ENCODE measurements at places on chromosomes 11 and 22. TPM values are rescaled to one million over a fixed set of nuclear protein-coding genes. Genes with fewer than 3 reads are reported as not detected.

CATSPER1 gene
- total RNA-seq = not detected

SYT12 gene
- 0.82 TPM for total RNA-seq

AQP11 gene
- 11.5 TPM for total RNA-seq

EMID1 gene
- total RNA-seq = 8.9 TPM

GRCh38 chr22:43099095-43099494 is 9.9 kb upstream of the TTLL1 start:
- peaks cover 40% of the 10 kb centered on the region for H3K4me1 ChIP-seq
- H3K27me3 ChIP-seq = no peaks in the 10 kb centered on the region
- H3K27ac ChIP-seq = peak overlapping the region; percentile 63
- no peak for DNase-seq
- no peak overlapping the region for H3K4me3 ChIP-seq
- no peaks in the 10 kb centered on the region for H3K36me3 ChIP-seq

DNA sequence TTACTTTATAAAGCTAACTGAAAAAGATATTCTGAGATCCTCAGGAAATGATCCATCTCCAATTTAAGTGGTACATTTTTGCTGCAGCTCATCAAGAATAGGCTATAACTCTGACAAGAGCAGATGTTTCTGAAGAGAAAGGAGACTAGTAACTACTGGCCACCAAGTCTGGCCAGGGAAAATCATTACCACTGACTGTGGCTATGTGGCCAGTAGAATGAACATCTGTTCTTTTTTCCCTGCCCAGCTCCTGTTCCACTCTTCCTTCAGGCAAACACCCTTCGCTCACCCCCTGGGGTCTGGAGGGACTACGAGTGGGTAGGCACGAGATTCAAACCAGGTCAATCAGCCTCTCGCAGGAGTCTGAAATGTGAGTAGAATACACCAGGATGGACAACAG is 23.9 kb downstream of the TMEM123 start:
- H3K4me3 ChIP-seq = no peak overlapping the region
- no peak for DNase-seq
- H3K36me3 ChIP-seq = peaks cover 13% of the 10 kb centered on the region
- H3K27ac ChIP-seq = peak overlapping the region; percentile 28
- no peaks in the 10 kb centered on the region for H3K27me3 ChIP-seq

DNA sequence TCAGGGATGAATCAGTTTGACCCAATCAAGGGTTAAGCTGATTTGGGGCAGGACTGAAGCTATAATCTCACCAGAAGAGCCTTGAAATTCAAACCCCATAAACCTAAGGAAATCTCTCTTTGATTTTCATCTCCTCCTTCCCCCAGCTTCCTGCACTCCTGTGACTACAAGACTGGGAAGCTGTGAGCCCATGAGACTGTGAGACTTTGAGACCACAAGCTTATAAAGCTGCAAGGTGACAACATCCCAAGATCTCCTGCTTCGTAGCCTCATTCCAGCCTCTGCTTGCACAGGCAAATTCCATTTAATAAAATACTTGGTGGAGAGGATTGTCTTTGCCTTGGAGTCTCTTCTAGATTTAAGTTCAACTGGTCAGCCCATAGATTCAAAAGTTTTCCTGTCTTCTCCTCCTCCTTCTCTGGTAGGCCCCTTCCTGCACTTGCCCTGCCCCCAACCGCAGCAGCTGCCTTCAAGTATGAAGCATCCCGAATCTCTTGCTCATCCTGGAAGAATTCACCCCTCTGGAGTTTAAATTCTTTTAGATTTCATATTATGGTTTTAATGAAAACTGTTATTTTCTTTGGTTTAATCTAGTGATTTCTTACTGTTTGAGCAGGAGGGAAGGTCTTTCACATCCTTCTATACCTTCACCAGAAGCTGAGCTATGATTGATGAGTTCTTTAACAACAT is 42.1 kb downstream of the PAMR1 start:
- no peak overlapping the region for H3K27ac ChIP-seq
- no peak overlapping the region for H3K4me3 ChIP-seq
- H3K36me3 ChIP-seq = no peaks in the 10 kb centered on the region
- H3K4me1 ChIP-seq = no peaks in the 10 kb centered on the region

- no peak overlapping the region for H3K27ac ChIP-seq
- no peak overlapping the region for H3K4me3 ChIP-seq
- no peaks in the 10 kb centered on the region for H3K27me3 ChIP-seq
- no peaks in the 10 kb centered on the region for H3K4me1 ChIP-seq
- DNase-seq = no peak
- H3K36me3 ChIP-seq = no peaks in the 10 kb centered on the region
Measured at GRCh38 chr22:25353516-25354445, 134.3 kb downstream of the CRYBB2 start.

GRCh38 chr11:120186774-120187591 is 23.8 kb upstream of the OAF start:
- DNase-seq = no peak
- no peak overlapping the region for H3K4me3 ChIP-seq
- no peaks in the 10 kb centered on the region for H3K36me3 ChIP-seq

DNA sequence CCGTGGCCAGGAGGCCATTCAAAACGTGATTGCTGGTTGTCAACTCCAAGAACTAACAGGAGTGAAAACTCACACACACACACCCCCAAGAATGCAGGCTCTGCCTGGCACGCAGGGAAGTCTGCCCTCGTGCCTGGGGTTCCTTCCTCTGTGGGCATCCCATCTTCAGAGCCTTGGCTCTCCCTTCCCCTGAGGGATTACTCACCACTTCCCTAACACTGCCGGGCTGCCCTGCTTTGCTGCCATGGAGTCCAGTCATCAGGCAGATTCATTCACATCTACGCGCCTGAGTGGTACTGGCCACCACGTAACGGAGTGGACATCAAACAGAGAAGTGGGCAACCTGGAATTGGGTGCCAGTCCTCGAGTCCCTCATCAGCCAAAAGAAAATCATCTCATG is 120.7 kb upstream of the TMEM45B start:
- H3K27ac ChIP-seq = no peak overlapping the region
- no peaks in the 10 kb centered on the region for H3K27me3 ChIP-seq
- no peak overlapping the region for H3K4me3 ChIP-seq
- peak; percentile 26 for DNase-seq

DNA sequence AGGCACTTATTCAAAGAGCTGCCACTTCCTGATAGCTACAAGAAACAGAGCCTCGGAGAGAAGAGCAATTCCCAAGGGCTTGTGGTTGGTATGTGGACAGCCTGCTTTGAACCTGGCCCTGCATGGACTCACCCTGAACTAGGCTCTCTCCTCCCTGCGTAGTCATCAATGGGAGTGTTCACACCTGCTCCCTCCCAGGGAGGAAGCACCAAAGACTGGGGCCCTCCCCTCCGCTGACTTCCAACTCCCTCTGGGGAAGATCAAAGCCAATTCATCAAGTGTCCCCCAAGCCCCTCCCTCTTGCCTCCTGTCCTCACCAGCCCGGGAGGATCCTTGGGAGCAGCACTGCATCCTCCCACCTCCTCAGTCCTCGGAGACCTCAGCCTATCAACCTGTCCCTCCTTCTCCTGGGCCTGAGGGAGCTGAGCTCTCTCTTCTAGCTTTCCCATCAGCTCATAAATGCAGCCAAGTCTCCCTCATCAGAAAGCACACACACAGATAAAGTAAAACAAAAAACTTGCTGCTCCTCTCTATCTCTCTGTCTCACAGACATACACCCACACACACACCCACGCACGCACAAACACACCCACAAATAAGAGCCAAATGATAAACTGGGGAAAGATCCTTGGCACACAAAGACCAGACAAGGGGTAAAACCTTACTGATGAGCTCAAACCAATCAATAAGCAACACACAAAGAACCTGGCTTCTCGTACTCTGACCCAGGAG is 3.3 kb downstream of the A4GALT start:
- H3K36me3 ChIP-seq = no peaks in the 10 kb centered on the region
- peak overlapping the region; percentile 26 for H3K27ac ChIP-seq
- H3K4me1 ChIP-seq = peaks cover 38% of the 10 kb centered on the region
- no peaks in the 10 kb centered on the region for H3K27me3 ChIP-seq

DNA sequence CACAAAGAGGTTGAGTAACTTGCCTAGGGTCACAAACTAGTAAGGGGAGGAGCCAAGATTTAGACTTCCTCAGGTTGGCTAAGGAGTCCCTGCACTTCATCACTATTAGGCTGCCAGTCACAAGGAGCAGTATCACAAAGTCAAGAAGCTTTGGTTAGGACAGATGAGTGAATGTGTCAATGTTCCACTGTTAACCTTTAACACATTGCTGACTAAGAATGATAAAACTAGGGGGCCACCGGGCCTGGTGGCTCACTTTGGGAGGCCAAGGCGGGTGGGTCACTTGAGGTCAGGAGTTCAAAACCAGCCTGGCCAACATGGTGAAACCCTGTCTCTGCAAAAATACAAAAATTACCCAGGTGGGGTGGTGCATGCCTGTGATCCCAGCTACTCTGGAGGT is 32.0 kb downstream of the TMEM123 start:
- H3K27ac ChIP-seq = peak overlapping the region; percentile 27
- DNase-seq = no peak
- no peak overlapping the region for H3K4me3 ChIP-seq
- no peaks in the 10 kb centered on the region for H3K27me3 ChIP-seq

GRCh38 chr11:9757809-9758636 is 94.1 kb downstream of the SWAP70 start:
- H3K36me3 ChIP-seq = no peaks in the 10 kb centered on the region
- peak overlapping the region; percentile 68 for H3K27ac ChIP-seq
- peak; percentile 88 for DNase-seq
- peaks cover 13% of the 10 kb centered on the region for H3K4me1 ChIP-seq

DNA sequence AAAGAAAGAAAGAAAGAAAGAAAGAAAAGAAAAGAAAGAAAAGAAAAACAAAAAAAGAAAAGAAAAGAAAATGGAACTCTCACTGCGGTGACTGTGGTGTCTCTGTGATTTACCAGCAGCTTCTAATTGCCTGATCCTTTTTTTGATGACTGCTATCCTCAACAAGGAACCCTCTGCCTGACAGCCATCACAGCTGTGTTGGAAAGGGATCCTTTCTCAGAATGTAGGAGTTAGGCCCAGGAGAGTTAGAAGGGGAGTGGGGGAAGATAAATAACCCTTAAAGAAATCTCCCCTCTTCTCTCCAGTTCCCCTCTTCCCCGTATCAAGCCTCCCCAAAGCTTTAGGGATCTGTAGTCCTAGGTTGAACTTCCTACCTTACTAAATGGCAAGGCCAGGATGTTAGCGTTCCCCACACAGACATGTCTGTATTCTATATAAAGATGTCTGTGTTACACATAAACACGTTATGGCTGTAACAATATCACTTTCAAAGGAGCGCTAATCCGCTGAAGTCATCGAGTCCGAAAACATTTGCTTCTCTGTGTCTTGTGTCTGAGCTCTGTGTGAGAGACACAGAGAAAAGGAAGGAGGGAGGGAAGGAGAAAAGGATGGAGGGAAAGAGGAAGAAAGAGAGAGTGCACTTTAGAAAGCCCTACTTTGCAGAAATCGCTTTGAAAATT is 26.8 kb upstream of the WT1 start:
- DNase-seq = no peak
- H3K27me3 ChIP-seq = no peaks in the 10 kb centered on the region
- H3K4me1 ChIP-seq = no peaks in the 10 kb centered on the region
- no peak overlapping the region for H3K4me3 ChIP-seq
- H3K36me3 ChIP-seq = no peaks in the 10 kb centered on the region

DNA sequence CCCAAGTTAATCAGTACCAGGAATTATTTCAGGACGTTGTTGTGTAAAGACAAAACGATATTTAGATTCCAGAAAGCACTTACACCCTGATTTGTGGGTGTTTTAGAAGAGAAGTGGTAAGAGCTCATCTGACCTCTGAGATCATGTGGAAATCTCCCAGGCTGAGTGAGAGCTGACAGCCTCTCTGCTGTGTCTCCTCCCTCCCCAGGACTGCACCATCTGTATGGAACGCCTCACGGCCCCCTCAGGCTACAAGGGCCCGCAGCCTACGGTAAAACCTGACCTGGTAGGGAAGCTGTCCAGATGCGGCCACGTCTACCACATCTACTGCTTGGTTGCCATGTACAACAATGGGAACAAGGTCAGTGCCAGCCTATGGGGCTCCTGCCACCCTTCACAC is 20.0 kb downstream of the DTX4 start:
- H3K27me3 ChIP-seq = no peaks in the 10 kb centered on the region
- H3K27ac ChIP-seq = no peak overlapping the region
- DNase-seq = no peak
- peaks cover 21% of the 10 kb centered on the region for H3K36me3 ChIP-seq
- H3K4me1 ChIP-seq = peaks cover 39% of the 10 kb centered on the region
- H3K4me3 ChIP-seq = no peak overlapping the region

DNA sequence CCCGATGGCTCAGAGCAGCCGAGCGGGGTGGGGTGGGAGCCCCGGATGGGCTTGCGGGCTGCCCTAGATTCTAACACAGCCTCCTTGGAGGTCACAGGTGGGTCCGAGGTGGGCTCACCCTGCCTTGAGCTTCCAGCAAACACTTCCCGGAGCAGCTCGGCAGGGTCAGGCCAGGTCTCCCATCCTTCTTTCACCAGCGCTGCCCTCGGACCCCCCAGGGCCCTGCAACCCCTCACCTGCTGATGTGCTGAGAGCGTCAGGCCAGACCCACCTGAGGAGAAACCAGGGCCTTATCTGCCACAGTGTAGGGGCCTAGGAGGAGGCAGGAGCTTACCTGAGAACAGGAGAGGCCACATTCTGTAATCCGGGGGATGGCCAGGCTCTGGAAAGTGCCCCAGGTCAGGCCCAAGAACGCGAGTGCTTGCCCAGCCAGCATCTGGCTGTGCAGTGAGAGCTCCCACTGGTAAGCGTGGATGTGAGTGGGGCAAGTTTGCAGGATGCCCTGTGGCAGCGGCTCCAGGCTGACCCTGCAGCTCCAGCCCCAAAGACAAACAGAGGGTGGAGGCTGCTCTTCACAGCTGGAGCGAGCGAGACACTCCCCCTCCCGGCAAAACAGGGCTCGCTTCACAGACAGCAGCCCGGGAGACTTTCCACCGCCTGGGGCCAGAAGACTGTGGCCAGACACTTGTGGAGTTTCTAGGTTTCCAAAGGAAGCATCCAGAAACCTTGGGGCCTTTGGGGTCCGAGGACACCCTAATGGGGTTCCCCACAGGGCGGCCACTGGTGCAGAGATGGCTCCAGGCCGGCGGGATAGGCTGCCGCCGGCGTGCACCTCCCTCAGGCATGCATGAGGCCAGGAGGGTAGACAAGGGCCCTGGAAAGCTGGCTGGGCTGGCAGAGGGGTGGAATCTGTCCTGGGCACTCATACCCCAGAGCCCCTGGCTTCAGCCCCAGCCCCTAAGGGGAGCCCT is at the start of gene IL17REL:
TSS of gene IL17REL (minus strand) at position 555 of the 971 bp plus-strand sequence. CDS start at position 436, 119 bp downstream.
- DNase-seq = peak; percentile 46
- H3K36me3 ChIP-seq = no peaks in the 10 kb centered on the region
- H3K4me1 ChIP-seq = peaks cover 18% of the 10 kb centered on the region
- no peaks in the 10 kb centered on the region for H3K27me3 ChIP-seq
- H3K4me3 ChIP-seq = no peak within 1 kb of the TSS

- no peak for DNase-seq
- H3K36me3 ChIP-seq = no peaks in the 10 kb centered on the region
- no peak overlapping the region for H3K4me3 ChIP-seq
Measured at GRCh38 chr22:44272401-44272771, 40.4 kb downstream of the SHISAL1 start.

All from Caco-2 (cell line).